ENCODE measurements at places on chromosomes 5 and 9.
A peak's percentile ranks its signal among the peaks of the same experiment; 100 is the strongest.

GRCh38 chr5:39209924-39210323, 9.4 kb downstream of the FYB1 start:
- DNase-seq: no peak

DNA sequence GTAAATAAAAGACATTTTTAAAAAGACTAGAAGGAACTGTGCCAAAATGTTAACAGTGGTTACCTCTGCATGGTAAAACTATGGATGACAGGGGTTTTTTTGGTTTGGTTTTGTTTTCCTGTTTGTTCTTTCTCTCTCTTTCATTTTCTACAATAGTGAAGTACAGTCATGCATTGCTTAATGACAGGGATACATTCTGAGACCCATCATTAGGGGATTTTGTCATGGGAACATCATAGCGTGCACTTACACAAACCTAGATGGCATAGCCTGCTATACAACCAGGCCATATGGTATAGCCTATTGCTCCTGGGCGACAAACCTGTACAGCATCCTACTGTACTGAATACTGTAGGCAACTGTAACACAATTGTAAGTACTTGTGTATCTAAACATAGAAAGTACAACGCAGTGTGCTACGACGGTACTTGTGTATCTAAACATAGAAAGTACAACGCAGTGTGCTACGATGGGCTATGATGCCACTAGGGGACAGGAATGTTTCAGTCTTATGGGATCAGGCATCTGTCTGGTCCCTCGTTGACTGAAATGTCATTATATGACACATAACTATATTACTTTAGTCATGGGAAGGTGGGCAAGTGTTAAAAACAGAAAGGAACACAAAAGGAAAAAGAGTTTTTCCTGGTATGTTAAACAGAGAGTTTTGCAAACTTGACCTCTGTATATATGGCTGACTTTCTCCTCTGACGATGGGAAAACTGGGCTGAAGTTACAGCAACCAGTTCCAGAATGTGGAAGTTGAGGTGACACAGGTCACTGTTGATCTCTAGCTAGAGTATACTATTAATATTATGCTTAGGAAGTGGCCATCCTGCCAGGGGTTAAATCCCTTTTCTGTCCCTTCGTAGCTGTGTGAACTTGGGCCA, 7.4 kb upstream of the ADAM19 start:
- no peak for DNase-seq

- DNase-seq: no peak
These were observed 148.5 kb upstream of the PUM3 start for GRCh38 chr9:2992427-2992826.

DNA sequence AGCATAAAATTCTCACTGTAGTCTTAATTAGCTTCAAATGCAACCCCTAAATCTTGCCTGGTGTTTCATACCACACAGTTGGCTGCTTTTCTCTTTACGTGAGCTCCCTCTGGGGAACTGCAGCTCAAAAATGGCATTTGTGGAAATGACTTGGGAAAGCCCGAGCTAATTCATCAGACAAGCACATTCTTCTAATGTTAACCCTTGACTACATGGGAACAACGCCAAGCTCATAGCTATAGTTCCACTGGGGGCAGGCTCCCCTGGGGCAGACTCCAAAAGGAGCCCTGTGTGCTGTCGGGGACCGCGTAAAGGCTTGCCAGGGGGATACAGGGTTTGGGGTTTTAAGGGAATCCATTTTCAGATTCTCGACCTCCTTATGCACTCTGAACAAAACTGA, 301.4 kb upstream of the DAP start:
- DNase-seq: peak; percentile 23

- DNase-seq: no peak
These were observed 167.3 kb downstream of the KDM4C start for GRCh38 chr9:6924988-6925563.

Data from fibroblast of skin of abdomen (primary cell).